WERI-Rb-1 (cell line): ENCODE measurements at places on chromosomes 2 and 18.

DNA sequence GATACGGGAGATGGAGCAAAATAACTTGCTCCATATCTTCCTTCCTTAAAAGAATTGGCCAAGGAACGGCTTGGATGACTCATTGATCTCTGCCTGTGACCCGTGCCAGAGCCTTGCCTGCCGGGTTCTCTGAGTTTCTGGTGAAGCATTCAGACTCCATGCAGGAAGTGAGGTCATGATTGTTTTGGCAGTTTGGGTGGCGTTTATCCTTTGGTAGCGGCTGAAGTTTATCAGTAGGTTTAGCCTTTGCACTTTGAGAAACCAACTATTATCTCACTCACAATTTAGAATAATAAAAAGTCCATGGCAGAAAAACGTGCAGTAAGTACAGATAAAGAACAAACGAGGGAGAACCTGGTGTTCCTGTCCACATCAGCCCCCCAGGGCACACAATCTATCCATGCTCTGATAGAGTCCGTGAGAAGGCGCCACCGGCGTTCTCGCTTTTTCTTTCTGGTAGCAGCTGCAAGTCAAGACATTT lies 15.0 kb upstream of the CTAGE1 start:
- DNase-seq: no peak

DNA sequence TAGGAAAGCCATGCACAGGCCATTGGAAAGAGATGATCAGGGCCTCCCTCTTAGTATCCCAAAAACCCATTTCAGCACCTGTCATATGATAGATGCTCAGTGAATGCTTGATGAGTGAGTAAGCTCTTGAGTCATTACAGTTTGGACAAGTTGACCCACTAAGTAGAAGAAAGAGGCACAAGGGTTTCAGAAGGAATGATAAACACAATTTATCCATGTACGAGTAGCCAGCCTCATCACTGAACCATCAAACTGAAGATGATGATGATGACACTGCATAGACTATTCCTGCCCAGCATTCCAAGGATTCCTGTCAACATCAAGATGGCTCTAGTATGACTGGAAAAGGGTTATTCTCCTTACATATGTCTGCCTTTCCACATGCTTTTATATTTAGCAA lies 596.0 kb downstream of the BCL11A start:
- DNase-seq: no peak

DNA sequence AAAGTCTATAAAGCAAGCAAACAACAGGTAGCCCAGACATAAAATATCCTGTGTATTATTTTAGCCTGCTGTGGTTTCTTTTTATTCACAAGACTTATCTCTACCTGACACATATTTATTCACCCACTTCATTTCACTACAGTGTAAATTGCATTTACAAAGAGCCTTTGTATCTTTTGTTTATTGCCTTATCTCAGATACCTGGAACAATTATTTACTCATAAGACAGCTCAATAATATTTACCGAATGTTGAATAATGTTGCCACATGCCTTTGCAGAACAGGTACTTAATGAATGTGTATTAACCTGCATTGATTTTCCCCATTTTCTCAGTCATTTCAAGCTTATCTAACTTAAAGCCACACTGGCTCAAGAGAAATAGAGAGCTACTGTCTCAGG lies 603.6 kb downstream of the FBXO15 start:
- DNase-seq: no peak

DNA sequence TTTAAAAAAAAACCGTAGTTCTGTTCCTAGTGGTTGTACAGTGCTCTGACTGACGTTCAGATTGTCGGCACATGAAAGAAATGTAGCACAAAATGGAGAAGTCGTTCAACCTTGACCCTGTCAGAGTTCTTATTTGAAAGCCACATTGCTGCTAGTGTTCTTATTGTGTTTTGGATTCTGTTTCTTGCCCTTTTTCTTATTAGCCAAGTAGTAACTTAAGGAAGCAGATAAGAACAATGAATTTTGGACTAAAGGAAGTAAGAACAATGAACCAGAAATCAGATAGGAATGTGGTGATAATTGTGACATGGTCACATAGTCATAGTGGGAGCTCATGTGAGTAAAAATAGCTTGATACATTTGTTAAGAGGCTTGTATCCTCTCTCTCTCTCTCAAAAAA lies 45.9 kb downstream of the RPIA start:
- no peak for DNase-seq

DNA sequence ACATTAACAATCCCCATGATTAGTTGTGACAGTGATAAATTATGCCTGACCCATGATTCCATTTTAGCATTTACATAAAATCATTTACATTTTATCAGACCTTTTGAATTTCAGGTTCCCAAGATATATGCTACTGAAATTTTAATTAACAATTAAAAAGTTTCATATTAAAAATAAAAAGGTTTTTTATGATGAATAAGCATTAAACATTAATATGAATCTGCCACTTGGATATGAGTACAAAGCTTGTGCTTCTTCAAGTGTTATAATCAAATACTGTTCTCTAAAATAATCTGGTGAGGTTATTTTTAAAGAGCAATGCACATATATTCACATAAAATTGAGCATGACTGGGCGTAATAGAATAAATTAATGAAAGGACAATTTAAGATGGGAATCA lies 1218.0 kb downstream of the CNTNAP5 start:
- DNase-seq: no peak
